Pancreas (tissue), 10 donors: ENCODE measurements at places on chromosomes 2 and 18.
A peak's percentile ranks its signal among the peaks of the same experiment; 100 is the strongest.

GRCh38 chr2:126342457-126342856, 313.5 kb upstream of the GYPC start:
- DNase-seq: no peak

GRCh38 chr2:160715428-160715827, 221.8 kb upstream of the RBMS1 start:
- DNase-seq: no peak

GRCh38 chr2:201984800-201985525, 48.7 kb upstream of the FZD7 start:
- peak; percentile 61 for DNase-seq

- no peak for DNase-seq
These were observed 869.4 kb upstream of the ID2 start for GRCh38 chr2:7812231-7812995.

- no peak for DNase-seq
These were observed 117.0 kb downstream of the RBMS1 start for GRCh38 chr2:160376576-160376975.

DNA sequence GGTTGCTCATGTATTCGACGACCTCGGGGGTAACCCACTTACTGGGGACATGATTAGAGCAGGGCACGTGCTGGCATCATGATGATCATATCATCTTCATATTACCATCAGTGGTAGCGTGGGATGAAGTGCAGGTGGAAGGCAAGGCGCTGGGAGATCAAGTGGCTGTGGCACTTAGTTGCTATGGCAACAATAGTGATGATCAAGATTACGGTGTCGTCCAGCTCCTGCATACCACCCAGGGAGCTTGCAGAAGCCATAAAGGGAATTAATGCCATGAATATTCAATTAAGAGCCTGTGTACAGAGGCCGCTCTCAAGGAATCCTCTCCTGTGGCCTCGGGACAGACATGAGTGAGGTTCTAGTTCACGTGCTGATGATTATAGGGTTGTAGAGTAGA, 237.2 kb upstream of the COPS8 start:
- no peak for DNase-seq

GRCh38 chr18:39039813-39040212, 1474.2 kb upstream of the CELF4 start:
- DNase-seq: no peak

DNA sequence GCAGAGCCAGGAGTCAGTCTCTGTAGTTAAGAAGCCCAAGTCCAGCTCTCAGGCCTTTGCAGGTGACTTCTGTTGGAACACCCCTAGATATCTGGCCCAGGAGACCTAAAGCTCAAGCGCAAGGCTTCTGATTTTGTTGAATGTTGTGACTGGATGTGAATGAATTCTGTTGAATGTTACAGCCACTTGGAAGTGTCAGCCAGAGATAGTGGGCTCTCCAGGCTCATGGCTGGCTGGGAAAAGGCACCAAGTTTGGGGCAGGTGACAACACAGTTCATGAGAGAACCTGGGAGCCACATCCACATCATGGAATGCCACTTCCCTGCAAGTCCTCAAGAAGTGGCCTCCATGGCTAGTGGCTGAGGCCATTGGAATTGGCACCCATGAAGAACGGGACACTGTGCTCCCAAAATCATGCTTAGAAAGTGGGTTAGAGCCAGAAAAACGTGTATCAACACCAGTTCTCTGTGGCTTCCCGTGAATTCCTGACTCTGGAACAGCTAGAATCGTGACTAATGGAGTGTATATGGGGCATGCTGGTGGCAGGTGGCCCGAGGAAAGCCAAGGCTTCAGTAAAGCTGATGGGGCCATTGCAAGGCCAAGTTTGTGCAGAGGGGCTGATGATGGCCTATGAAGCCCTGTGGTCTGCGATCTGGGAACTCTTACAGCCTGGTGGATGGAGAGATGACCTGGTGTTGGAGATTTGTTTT, 30.2 kb downstream of the EDAR start:
- DNase-seq: no peak

GRCh38 chr2:201216918-201217317, 34.0 kb downstream of the CASP10 start:
- DNase-seq: no peak

DNA sequence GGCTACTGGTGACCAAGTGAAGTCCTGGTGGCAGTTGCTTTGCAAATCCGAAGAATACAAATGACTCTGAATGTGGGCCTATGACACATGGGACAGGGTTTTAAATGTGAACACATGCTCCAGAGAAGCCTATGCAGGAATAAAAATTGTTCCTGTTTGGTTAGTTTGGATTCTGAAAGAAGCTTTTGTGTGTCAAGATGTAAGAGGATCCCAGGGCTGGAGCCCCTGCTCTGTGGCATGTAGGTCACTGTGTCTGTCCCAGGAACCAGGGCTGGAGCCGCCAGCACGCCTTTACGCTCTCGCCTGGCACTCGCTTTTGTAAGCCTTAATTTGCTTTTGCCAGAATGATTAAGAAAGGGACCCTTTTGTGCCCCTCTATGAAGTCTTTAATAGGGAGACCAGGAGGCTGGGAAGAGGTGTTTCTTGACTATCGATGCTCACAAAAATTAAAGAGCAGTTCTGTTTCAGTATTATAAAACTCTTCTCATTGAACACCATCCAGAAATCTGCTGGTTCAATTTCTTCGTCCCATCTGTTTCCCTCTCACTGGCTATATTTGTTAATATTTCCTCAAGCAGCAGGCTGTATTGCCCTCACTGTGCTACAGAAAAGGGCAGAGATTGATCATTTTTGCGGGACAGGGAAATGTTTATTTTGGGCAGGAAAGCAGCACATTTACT, 532.7 kb upstream of the POU3F3 start:
- DNase-seq: no peak

DNA sequence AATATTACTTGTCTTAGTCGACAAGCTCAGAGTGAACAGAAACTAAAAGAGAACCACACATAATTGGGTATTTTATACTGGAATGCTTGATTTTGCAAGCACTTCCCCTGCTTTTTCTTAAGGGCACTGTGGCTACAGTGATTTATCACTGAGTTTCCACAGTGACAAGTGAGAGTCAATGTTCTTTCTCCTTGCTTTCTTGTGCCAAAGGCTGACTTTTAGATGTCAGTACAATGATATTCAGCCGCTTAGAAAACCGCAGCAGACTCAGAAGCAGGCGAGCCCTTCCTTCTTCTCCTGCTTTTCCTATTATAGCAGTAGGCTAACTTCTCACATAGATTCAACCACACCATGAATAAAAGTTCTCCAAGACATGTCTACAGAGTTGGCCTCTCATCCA, 1603.6 kb upstream of the NXPH2 start:
- DNase-seq: no peak

- no peak for DNase-seq
These were observed 55.6 kb downstream of the ITGB6 start for GRCh38 chr2:160144280-160144990.

DNA sequence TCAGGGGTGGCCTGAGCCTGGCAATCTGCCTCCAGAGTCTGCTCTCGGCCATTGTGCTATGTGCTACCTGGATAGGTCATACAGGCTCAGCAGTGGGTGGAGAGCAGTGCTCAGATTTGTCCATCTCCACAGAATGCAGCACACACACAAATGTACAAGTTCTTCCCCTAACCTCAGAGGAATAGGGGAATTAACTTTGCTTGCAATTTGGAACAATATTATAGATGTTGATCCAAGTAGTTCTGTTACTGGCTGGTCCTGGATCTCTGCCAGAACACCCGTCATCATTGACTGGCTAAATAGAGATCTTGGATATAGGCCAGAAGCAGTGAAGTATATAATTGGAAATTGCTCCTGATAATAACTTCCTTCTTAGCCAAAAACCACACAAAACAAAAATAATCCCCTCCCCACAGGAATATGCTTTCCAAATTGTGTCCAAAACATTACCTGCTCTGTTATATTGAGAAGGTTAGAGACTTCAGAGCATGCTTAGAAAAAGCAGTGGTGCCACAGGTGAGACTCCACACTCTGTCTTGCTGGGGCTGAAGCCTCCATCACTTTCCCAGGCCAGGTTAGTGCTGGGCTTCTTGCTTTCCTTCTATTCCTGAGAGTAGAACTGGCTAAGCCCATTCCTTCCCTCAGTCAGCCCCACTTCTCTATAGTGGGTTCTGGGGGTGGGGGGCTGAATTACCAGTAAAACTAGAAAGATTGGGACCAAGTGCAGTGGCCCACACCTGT, 38.8 kb downstream of the NCAPH start:
- peak; percentile 75 for DNase-seq

DNA sequence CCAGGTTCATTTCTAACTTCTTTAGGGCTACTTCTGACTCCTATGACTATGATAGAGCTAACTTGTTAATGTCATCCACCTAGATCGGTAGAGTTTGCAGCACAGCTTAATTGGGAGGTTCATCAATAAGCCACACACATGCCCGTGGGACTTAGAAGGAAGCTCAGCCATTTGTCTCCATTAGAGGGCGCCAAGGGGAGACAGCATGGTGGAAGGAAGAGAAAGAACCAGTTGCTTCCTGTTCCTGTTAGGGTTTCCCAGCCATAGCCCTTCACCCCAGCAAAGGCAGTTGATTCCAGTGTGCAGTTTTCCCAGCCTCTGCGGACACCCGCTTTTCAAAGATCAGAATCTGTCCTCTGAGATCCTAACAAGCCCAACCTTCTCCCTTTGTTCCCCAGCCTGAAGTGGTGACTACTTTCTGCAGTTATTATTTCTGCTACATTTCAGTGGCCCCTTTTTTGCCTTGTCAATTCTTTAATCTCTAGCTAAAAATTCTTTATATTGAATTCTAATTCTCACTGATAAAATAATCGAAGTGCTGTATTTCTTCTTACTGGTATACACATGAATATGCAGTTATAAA, 30.3 kb downstream of the MAIP1 start:
- DNase-seq: no peak

- no peak for DNase-seq
These were observed 14.1 kb upstream of the PMAIP1 start for GRCh38 chr18:59885579-59886163.

- no peak for DNase-seq
These were observed 39.4 kb upstream of the WIPF1 start for GRCh38 chr2:174636987-174637386.

DNA sequence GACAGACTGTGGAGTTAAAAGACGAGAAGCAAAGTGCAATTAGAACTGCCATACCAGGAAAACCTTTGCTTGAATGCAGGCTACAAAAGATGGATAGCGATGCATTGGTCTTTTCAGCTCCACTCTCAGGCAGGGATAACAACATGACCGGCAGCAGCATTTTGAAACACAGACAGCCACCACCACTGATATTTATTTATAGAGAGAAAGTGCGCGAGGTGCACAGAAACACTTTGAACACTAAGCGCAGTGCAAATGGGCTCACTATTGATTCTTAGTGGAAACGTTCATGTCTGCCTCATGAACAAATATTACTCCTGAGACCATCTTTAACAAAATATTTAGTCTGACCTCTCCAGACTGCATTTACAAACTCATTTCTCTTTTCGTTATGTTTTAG, 32.9 kb downstream of the CAVIN2 start:
- no peak for DNase-seq

- no peak for DNase-seq
These were observed 164.0 kb downstream of the RDH14 start for GRCh38 chr2:18396329-18397010.

DNA sequence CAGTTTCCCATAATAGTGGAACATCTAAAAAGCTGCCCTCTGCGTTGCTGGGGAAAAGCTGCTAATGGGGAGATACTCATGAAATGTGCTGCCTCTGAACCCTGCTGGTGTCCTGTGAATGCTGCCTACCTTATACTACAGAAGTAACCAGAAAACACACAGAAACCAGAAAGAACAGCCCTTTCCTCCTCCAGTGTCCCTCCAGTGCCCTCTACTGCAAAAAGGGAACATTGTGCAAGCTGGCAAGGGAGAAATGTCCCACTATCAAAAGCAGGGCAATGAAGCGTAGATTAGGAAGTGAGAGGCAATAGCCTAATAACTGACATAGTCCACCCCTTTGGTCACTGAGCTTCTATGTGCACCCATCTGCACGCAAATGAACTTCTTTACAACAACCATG, 162.7 kb upstream of the ETAA1 start:
- no peak for DNase-seq

DNA sequence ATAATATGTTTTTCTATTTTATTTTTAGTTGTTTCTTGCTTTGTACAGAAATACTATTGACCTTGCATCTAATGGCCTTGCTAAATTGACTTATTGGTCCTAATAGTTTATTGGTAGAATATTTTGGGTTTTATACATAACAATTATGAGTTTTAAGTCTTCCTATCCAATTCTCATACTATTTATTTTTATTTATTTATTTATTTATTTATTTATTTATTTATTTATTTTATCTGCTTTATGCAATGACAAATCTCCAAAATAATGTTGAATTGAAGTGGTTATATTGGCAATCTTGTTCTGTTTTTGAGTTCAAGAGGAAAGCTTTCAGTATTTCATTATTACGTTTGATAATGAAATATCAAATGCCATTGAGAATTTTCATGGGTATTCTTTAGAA, 488.3 kb downstream of the CDH2 start:
- DNase-seq: no peak

GRCh38 chr18:9711361-9712129, 3.4 kb downstream of the RAB31 start:
- DNase-seq: no peak

GRCh38 chr2:224029876-224030275, 9.2 kb downstream of the SERPINE2 start:
- DNase-seq: no peak

GRCh38 chr18:2572171-2572569, 813 bp downstream of the NDC80 start:
- no peak for DNase-seq

GRCh38 chr2:222483513-222484039, 59.2 kb downstream of the SGPP2 start:
- no peak for DNase-seq

DNA sequence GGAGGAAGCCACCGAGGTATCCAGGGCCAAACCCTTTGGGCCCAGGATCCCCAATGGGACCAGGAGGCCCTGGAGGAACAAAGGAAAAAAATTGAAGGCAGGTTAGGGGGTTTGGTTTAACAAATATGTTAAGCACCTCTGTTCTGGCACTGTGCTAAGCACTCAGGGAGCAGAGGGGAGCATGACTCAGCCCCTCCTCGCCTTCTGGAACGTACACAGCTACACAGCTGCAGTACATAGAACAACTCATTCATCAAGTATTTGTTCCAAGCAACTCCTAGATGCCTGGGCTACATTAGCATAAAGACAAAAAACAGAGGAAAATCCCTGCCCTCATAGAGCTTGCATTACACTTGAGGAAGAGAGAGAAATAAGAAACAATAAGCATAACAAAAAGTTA, 153.6 kb downstream of the COL4A4 start:
- no peak for DNase-seq

DNA sequence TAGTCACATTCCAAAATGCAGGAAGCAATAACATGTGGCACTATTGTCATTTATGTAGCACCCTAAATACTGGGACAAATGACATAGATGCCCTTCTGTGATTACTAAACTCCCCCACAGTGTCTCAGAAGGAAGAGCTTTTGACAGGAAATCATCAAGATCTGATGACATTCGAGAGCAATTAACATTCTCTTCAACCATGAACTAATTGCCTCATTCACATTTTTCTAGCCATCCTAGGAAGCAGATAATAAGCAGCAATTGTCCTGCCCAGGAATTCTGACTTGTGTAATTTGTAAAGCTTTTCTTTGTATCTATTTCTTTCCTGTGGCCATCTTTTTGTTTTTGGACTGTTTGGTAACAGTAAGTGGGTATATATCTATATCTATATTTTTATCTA, 292.6 kb downstream of the TGIF1 start:
- DNase-seq: no peak
